Left ventricle myocardium superior (tissue), 1 donor: ENCODE measurements at places on chromosomes 16 and 17.

- no peak for DNase-seq
These were observed 85.2 kb downstream of the C16orf78 start for GRCh38 chr16:49458656-49459445.

DNA sequence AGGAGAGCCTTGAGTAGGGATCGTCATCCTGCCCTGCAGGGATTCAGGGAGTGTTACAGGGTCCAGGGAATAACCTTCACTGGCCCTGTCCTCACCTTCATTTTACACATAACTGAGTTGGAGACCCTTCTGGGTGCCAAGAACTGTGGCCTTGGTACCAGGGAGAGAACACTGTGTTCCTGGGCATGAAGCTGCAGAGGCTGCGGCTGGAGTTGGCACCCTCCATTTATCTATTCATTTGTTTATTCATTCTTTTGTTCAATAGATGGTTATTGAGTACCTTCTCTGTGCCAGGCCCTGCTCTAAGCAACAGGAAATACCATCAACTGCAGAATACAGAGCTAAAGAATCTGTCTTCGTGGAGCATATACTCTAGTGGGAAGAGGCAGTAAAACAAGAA is 6.7 kb downstream of the ABCC3 start:
- no peak for DNase-seq

- no peak for DNase-seq
These were observed 161.5 kb upstream of the TOX3 start for GRCh38 chr16:52708476-52708875.

DNA sequence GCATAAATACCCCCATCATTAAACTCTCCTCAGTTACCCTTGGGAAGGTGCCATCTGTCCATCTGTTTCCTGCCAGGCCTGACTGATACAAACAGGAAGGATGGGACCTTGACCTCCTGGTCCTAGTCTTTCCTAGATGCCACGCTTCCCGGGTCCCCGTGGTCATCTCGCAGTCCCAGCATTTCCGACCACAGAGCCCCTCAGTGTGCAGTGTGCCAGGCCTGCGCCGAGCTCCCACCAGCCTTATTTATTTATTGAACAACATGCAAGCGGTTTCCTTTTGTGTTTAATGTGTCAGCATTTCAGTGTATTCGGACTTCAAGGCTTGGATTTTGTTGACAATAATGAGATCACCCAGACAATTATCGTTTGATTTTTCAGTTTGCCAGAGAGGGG is 45.6 kb upstream of the NKD1 start:
- DNase-seq = no peak

- peak; percentile 52 for DNase-seq
These were observed 1.9 kb upstream of the MLLT6 start for GRCh38 chr17:38702916-38703741.

GRCh38 chr16:29820271-29820701 is at the start of gene MVP:
TSS of gene MVP (plus strand) at chr16:29820462. CDS start at chr16:29830550, 10,088 bp downstream.
- peak; percentile 79 for DNase-seq

DNA sequence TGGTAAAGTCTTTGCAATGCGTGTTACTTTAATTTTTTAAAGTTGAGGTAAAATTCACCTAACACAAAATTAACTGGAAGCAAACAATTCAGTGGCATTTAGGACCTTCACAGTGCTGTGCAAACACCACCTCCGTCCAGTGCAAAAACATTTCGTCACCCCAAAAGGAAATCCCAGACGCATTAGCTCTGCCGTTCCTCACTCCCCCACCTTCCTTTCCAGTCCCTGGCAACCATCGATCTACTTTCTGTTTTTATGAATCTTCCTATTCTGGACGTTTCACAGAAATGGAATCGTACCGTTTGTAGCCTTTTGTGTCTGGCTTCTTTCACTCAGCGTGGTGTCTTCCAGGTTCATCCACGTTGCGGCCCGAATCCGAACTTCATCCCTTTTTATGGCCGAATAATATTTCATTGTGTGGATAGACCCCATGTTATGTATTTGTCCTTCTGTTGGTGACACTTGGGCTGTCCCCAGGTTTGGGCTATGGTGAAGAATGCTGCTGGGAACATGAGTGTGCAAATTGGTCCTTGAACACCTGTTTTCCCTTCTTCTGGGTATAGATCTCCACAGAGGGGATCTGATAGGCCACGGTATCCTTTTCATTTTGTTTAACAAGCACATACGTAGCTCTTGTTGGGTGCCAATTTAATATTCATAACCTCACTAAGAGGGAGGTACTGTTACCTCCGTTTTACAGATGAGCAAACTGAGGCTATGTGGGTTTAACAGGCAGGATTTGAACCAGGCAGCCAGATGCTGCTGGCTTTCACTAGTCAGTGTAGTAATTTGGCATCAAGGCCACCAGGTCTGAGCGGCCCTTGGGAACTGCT is 232.0 kb upstream of the GSE1 start:
- no peak for DNase-seq

DNA sequence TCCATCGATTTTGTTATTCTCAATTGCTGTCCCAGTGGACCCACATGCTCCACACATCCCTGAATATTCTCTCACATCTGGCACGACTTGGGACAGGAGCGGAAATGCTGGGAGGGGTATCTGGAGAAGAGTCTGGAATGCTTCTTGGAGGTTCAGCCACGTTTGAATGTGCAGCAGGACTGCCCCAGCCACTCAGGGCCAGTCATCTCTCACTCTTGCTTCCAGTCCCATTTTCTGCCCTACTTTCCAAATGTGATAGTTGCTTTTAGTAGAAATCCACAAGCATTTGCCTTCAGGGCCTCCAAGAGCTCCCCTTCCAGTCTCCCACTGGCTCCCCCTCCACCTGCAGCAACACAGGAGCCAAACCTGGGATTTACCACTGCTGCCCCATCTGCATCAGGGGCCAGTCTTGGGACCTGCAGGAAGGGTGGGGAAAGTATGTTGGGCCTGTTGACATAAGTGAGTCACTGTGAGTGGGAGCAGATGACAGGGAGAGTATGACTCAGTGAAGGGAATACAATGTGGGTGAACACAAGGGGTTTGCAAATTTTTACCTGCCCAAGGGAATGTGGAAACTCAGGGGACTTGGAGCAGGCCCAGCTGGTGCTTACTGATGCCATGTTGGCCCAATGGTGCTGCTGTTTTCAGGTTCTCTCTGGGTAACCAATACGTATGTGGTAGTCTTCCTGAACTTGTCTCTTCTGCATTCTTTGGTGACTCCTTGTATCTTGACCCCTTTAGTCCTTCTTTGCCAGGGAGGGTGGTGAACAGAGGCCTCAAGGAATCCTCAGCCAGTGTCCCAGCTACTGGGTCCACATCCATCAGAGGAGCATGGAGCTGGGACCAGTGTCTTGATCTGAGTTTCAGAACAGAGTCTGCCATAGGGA is 78.8 kb upstream of the CRHR1 start:
- no peak for DNase-seq

DNA sequence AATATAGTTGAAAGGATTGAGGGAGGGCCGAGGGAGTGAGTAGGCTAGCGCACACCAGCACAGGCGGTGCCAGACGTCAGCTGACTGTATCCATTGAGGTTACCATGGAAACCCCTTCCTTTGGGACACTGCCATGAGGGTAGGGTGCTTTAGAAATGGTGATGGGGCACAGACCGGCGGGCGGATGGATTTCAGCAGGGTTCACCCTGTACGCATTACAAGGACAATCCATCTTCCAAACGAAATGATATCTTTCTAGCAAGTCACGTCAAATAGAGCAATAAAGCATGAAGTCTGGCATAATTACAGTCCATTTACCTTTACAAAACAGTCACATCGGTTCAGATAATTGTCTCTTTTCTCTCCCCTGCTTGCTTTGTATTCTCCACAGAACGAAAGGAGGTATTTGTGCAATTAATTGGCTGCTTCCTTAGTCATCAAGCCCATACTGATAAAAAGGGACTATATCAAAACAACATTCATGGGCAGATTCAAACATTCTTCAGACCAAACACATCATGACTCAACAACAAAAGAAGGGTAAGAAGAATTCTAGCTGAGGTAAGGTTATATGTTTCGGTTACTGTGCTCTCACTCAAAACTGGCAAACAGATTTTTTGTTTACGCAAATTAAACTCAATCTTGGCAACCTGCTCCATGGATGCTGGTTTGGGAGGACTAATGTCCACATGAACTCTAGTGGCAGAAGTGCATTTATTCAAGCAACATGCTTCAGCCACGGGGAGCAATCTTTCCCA is 140.6 kb downstream of the CDK5R1 start:
- no peak for DNase-seq

- DNase-seq = no peak
These were observed 36.7 kb downstream of the HNF1B start for GRCh38 chr17:37708008-37708615.

DNA sequence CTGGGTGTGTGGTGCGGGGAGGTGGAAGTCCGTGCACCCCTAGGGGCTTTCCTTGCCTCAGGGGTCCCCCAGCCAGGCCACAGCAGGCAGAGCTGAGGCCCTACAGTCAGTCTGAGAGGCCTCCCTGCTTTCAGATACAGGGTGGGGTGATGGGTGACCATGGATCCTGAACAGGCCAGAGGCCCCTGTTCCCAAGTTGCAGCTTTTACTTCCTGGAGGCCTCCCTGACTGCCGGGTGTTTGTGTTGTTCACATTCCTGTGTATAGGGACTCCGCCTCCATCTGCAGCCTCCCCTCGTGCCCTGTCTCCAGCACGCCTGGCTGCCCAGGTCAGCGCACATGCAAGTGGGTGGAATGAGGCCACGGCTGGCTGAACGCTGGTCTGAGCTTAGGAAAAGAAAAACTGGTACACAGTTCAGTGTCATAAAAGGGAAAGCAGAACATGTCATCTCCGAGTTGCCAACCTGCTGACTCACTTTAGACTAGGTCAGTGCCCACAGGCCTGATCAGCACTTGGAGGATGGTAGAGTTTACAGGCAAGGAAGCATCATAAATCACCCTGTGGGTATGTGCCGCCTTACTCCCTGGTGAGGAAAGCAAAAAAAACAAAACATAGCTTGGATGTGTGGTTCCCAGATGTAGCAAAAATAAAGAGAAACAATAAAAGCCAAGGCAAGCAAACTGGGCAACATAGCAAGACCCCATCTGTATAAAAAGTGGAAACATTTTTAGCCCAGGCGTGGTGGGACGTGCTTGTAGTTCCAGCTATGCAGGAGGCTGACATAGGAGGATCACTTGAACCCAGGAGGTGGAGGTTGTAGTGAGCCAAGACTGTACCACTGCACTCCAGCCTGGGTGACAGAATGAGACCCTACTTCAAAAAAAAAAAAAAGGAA is 6.2 kb upstream of the SLC7A6 start:
- DNase-seq = peak; percentile 59

GRCh38 chr16:62240722-62241121 is 204.5 kb upstream of the CDH8 start:
- DNase-seq = no peak

DNA sequence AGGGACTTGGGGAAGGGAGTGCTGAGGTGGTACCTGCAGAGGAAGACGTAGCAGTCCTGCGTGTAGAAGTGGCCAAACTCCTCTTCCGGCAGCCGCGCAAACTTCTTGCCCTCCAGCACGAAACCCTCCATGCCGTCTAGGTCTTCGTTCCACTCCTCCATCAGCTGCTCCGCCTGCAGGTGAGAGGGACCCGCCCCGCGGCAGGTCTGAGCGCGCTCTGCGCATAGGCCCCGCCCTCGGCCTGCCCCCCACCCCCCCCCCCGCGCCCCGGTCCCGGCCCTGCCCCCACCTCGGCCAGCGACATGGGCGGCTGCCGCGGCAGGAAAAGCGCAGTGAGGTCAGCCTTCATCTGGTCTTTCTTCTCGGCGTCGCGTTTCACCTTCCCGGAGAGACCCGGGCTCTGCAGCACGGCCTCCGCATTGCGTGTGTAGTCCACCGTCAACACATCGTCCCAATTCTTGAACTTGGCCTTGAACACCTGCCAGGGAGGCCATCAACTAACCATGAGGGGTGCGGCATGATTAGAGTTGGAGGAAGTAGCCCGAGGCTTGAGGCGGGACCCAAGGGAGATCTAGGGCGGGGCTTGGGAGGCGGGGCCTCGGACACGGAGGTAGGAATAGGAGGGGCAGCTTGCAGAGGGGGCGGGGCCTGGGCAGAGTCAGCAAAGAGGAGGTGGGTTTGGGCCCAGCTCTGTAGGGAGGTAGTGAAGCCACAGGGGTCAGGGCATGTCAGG is 11.5 kb downstream of the FLII start:
- peak; percentile 72 for DNase-seq

GRCh38 chr17:47884905-47885730 is 10.9 kb upstream of the SP2 start:
- no peak for DNase-seq

- no peak for DNase-seq
These were observed 3.3 kb upstream of the CSNK2A2 start for GRCh38 chr16:58201163-58201562.

- DNase-seq = peak; percentile 93
These were observed 118.0 kb upstream of the ZNF469 start for GRCh38 chr16:88264641-88265285.

- no peak for DNase-seq
These were observed 70.0 kb upstream of the HS3ST3A1 start for GRCh38 chr17:13671771-13672170.

DNA sequence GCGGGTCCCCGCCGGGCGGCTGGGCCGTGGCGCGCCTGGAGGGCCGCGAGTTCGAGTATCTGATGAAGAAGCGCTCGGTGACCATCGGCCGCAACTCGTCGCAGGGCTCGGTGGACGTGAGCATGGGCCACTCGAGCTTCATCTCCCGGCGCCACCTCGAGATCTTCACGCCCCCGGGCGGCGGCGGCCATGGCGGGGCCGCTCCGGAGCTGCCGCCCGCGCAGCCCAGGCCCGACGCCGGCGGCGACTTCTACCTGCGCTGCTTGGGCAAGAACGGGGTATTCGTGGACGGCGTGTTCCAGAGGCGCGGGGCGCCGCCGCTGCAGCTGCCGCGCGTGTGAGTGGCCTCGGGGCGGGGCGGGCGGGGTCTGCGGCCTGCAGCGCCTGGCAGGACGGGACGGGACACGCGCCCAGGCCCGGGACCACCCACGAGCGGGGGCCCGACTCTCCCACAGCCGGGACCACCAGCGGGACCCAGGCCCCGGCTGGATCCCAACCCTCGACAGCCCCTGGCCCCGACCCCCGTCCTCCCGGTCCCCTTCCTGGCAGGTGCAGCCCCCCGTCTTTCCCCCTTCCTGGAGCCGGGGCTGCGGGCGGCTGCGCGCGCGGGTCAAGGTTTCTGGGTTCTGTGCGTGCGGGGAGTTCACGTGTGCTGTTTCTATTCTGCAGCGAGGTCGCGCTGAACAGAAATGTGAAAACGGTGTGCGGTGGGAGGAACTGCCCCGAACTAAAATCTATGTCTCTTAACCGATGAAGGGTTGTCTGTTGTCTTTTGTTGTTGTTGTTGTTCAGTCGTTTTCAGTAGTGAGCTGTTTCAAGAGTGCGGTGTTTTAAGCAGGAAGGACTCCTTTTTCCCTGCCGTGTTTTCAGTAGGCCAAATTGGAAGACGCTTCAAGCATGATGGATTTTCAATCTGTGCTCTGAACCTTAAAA is 705 bp downstream of the FOXK2 start:
- DNase-seq = peak; percentile 49
